ENCODE measurements at places on chromosomes 4 and X. TPM values are rescaled to one million over a fixed set of nuclear protein-coding genes. Genes with fewer than 3 reads are reported as not detected.

Gene ABHD18
- 6.4 TPM for total RNA-seq

Gene OTUD6A
- total RNA-seq = under 0.01 TPM

Gene USP17L28
- total RNA-seq = not detected

Gene AFF2
- 0.22 TPM for total RNA-seq

Gene ARL9
- under 0.01 TPM for total RNA-seq

Gene EFHC2
- total RNA-seq = 0.50 TPM

Gene ADH7
- total RNA-seq = not detected

Gene SASH3
- not detected for total RNA-seq

Gene NXF2
- total RNA-seq = not detected

Gene F8A3
- not detected for total RNA-seq

Data from uterine smooth muscle cell (primary cell).